Glutamatergic neuron (in vitro differentiated cells): ENCODE measurements at places on chromosomes 12 and 14. TPM values are rescaled to one million over a fixed set of nuclear protein-coding genes. Genes with fewer than 3 reads are reported as not detected.
A peak's percentile ranks its signal among the peaks of the same experiment; 100 is the strongest.

- no peak for DNase-seq
- H3K27me3 ChIP-seq = no peaks in the 10 kb centered on the region
- peaks cover 13% of the 10 kb centered on the region for H3K4me1 ChIP-seq
- H3K27ac ChIP-seq = no peak overlapping the region
- H3K36me3 ChIP-seq = no peaks in the 10 kb centered on the region
- no peak overlapping the region for H3K4me3 ChIP-seq
These were observed 96.7 kb upstream of the CCDC196 start for GRCh38 chr14:66389481-66389880.

DNA sequence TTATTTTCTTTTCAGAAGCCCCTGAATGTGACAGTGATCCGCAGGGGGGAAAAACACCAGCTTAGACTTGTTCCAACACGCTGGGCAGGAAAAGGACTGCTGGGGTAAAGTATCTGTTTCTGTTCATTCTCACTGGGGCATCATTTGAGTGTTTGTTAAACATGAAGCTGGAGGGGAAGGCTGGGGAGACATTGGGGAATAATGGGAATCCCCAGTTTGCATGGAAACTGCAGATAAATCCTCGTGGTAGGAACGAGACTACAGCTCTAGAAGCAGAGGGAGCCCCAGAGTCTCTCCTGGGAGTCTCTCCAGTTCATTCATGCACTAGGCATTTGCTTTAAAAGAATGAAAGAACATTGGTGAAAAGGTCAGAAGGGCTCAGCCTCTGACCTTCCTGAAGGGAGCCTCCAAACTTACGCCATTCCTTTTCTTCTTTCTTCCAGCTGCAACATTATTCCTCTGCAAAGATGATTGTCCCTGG lies 2.5 kb upstream of the CFAP251 start:
- H3K36me3 ChIP-seq = no peaks in the 10 kb centered on the region
- peaks cover 21% of the 10 kb centered on the region for H3K4me1 ChIP-seq

DNA sequence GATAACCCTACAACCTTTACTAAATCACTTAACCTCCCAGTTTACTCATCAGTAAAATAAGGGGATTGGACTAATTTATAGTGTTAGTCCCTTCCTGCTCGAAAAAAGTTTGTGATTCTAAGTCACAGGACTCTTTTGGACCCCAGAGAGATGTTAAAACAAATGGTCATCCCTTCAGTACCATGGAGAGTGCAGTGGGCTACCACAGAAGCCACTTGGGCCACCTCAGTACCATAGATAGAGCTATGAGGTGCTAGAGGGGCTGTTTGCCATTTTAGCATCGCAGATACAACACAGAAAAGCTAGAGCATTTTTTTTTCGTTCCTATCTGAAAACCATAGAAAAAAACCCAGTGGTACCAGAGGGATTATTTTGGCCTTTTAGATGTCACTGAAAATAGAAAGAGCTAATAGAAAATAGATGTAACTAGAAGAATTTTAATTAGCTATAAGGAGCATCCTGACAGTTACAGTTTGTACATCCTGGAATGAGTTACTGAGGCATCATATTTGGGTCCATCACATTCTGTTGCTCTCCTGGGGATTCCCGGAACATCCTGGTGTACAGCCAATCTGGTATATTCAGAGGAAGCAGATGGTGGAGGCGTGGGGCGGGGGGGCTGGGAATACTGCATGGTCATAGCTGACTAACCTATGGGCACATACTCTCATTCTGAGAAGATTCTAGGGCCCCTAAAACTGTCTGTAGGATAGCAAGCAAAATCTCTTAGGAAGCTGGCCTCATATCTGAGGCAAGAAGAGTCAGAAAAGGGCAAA lies 2.8 kb downstream of the ZNF219 start:
- H3K27me3 ChIP-seq = peaks cover 44% of the 10 kb centered on the region
- peak; percentile 55 for DNase-seq
- peaks cover 50% of the 10 kb centered on the region for H3K4me1 ChIP-seq
- peak overlapping the region; percentile 100 for H3K27ac ChIP-seq

- peak overlapping the region; percentile 59 for H3K4me3 ChIP-seq
- H3K36me3 ChIP-seq = no peaks in the 10 kb centered on the region
- H3K27ac ChIP-seq = peak overlapping the region; percentile 87
- DNase-seq = peak; percentile 37
- H3K27me3 ChIP-seq = peaks cover 12% of the 10 kb centered on the region
- H3K4me1 ChIP-seq = peaks cover 82% of the 10 kb centered on the region
These were observed 67.6 kb upstream of the GPATCH2L start for GRCh38 chr14:76083796-76084765.

DNA sequence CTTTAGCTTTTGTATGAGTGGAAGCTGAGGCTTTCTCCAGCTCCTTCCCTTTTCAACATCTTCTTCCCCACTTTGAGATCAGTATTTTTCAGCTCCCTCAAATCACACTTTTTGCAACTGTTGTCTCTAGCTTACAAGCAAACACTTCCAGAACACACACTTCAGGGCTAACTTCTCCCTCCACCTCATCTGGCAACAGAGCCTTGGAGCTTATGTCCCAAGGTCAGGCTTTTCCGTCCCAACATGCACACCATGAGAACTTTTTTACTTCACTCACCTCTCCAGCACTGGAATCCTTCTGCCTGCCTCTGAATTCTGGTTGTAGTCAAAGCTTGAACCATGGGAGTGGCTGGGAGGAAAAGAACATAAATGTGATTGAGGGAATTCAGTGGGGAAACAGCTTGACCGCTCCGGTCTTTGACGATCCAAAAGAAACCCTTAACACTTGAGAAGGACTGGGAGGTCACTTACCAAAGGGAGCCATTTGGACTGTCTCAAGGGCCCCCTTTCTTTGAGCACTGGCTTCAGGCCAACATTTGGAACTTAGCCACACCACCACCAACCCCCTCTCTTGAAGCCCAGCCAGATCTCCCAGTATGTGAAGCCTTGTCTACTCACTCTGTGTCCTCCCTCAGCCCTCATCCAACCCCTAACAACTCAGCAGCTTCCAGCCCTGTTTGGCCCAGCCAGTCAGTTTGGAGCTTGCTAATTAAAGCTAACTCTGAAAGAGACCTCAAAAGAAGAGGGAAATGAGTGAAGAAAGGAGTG lies 3.9 kb upstream of the BLOC1S1 start:
- peaks cover 12% of the 10 kb centered on the region for H3K27me3 ChIP-seq
- DNase-seq = no peak
- H3K27ac ChIP-seq = no peak overlapping the region
- peak overlapping the region; percentile 0 for H3K4me3 ChIP-seq
- H3K36me3 ChIP-seq = no peaks in the 10 kb centered on the region

DNA sequence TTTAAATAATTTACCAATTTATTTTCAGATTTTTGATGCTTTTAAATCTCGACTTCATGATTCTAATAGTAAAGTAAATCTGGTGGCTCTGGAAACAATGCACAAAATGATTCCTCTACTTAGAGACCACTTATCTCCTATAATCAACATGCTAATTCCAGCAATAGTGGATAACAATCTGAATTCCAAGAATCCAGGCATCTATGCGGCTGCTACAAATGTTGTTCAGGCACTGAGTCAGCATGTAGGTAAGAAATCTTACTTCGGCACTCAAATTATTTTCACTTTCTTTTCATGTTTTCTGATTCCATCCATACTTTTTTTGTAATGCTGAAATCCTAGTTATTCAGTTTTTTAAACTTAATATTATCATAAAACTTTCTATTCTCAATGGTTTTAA lies 15.5 kb upstream of the PRPF39 start:
- DNase-seq = no peak
- H3K36me3 ChIP-seq = no peaks in the 10 kb centered on the region
- H3K4me3 ChIP-seq = no peak overlapping the region
- no peaks in the 10 kb centered on the region for H3K4me1 ChIP-seq

- H3K4me3 ChIP-seq = peak overlapping the region; percentile 91
- H3K4me1 ChIP-seq = peaks cover 15% of the 10 kb centered on the region
- H3K27ac ChIP-seq = peak overlapping the region; percentile 62
- peak; percentile 52 for DNase-seq
These were observed 458 bp downstream of the SSPN start for GRCh38 chr12:26195641-26196420.

DNA sequence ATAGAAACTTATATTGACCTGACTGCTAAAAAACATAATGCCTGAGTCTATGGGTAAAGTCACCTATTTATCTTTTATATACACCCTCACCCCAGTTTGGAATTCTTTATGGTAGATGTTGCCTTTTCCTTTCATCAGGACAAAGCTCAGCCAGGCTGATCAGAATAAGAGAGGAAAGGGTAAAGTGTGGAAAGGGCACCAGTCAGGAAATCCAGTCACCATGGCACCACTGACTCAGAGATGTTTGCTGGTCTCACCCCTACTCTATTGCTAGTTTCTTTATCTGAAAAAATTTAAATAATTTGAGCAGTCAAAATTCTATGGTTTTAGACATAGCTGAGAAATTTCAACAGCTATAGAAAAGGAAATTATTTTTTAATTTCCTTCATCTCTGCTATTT lies 49.2 kb upstream of the SSTR1 start:
- no peaks in the 10 kb centered on the region for H3K27me3 ChIP-seq
- H3K27ac ChIP-seq = no peak overlapping the region
- DNase-seq = no peak
- H3K36me3 ChIP-seq = no peaks in the 10 kb centered on the region

DNA sequence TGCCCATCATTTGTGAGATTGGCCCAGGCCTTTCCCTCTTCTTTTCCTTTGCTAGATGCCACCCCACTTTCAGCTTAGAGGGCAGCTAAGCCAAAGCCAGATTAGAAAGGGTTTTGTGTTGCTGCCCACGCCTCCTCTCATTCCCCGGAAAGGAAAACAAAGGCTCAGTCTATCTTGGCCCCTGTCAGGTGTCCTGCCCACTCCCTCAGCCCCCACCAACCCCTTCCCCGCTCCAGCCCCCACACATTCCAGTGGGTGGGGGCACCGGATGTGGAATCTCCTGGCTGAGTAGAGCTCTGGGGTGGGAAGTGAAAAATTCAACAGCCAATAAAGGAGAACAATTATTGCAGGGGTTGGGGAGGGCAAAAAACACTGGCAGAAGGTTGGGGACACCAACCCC lies 2.2 kb downstream of the BLOC1S1 start:
- peak overlapping the region; percentile 58 for H3K4me3 ChIP-seq
- DNase-seq = peak; percentile 1
- H3K27me3 ChIP-seq = peaks cover 12% of the 10 kb centered on the region
- H3K4me1 ChIP-seq = peaks cover 19% of the 10 kb centered on the region
- no peak overlapping the region for H3K27ac ChIP-seq

GRCh38 chr14:67942080-67942710 lies 122.6 kb downstream of the RAD51B start:
- H3K27me3 ChIP-seq = peaks cover 3% of the 10 kb centered on the region
- no peak overlapping the region for H3K4me3 ChIP-seq
- no peak for DNase-seq
- H3K36me3 ChIP-seq = no peaks in the 10 kb centered on the region
- no peak overlapping the region for H3K27ac ChIP-seq

GRCh38 chr14:94501588-94502516 lies 7.4 kb downstream of the SERPINA12 start:
- no peaks in the 10 kb centered on the region for H3K36me3 ChIP-seq
- no peak overlapping the region for H3K4me3 ChIP-seq
- H3K27me3 ChIP-seq = peaks cover 4% of the 10 kb centered on the region
- DNase-seq = no peak
- no peak overlapping the region for H3K27ac ChIP-seq
- H3K4me1 ChIP-seq = no peaks in the 10 kb centered on the region

DNA sequence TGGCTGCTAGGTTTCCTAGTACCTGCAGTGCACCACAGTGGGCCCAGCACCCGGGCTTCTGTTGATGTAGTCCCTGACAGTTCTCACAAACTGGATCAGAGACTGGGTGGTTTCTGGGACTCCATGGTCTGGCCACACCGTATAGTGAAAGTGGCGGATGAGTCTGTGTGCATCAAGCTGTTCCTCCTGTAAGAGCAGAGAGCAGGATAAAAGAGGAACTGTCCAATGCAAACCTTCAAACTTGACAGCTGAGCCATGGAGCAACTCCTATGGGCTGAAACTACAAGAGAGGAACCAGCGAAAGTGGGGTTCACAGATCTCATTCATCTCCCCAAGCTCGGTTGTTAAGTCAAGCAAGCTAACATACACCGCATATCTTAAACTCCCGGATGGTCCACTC lies 102.8 kb downstream of the PTPRB start:
- H3K36me3 ChIP-seq = no peaks in the 10 kb centered on the region
- DNase-seq = no peak
- peaks cover 2% of the 10 kb centered on the region for H3K27me3 ChIP-seq
- peaks cover 3% of the 10 kb centered on the region for H3K4me1 ChIP-seq
- H3K27ac ChIP-seq = no peak overlapping the region

DNA sequence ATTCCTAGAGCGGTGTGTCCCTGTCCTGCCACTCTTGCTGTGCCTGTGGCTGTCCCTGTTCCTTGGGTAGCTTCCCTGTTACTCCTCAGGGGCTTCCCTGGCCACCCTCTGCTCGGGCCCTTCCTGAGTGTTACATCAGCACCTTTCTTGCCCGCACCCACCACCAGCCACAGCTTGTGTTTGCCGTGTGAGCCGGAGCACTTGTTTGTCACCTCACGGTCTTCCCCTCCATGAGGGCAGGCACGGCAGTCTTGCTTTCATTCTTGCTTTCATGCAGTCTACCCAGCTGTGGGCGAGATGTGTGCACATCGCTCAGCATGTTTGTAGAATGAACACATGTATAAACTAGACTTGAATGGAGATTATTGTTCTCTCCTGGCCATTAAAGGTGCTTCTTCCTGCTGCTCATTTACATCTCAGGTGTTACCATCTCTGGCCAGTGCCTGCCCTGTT lies 42.0 kb downstream of the TRAF3 start:
- no peaks in the 10 kb centered on the region for H3K36me3 ChIP-seq
- DNase-seq = no peak
- no peak overlapping the region for H3K4me3 ChIP-seq
- peaks cover 2% of the 10 kb centered on the region for H3K27me3 ChIP-seq
- no peak overlapping the region for H3K27ac ChIP-seq

DNA sequence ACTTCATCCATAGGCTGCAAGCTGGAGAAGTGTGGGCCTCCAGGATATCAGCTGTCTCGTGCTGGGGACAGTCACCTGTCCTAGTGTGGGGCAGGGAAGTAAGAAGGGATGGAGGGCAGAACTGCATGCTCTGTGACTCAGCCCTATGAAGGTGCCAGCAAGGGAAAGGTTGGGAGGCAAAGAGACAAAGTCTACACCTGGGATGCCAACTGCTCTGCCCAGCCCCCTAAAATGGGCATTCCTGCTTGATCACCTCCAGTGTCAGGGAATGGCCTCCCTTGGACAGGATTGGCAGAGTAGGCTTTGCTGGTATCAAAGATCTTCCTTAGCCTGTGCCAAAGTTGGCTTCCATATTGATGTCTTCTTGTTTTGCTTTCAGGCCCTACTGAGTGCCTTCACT lies 335.0 kb downstream of the BCL11B start:
- no peak for DNase-seq
- no peaks in the 10 kb centered on the region for H3K4me1 ChIP-seq
- no peak overlapping the region for H3K4me3 ChIP-seq
- no peak overlapping the region for H3K27ac ChIP-seq
- H3K27me3 ChIP-seq = peaks cover 2% of the 10 kb centered on the region

Gene TAS2R42
- total RNA-seq = not detected

Gene MSRB3
- total RNA-seq = 1.6 TPM

Gene ING4
- total RNA-seq = 76.9 TPM

Gene KRT72
- total RNA-seq = not detected

Gene GARIN6
- total RNA-seq = not detected

Gene VRK1
- total RNA-seq = 50.5 TPM

Gene PRDM4
- 30.1 TPM for total RNA-seq

Gene NOVA1
- 119 TPM for total RNA-seq

Gene HOXC12
- not detected for total RNA-seq

Gene VDR
- total RNA-seq = not detected

Gene PKP2
- total RNA-seq = 2.5 TPM
